ENCODE measurements at places on chromosomes 1 and 21.
A peak's percentile ranks its signal among the peaks of the same experiment; 100 is the strongest.

GRCh38 chr1:27960762-27961645, 1.2 kb downstream of the XKR8 start:
- no peak for DNase-seq

- peak; percentile 60 for DNase-seq
Observed at GRCh38 chr1:10643607-10644306, 152.7 kb downstream of the CASZ1 start.

GRCh38 chr1:214446772-214447556, 104.4 kb downstream of the PTPN14 start:
- DNase-seq = peak; percentile 98

DNA sequence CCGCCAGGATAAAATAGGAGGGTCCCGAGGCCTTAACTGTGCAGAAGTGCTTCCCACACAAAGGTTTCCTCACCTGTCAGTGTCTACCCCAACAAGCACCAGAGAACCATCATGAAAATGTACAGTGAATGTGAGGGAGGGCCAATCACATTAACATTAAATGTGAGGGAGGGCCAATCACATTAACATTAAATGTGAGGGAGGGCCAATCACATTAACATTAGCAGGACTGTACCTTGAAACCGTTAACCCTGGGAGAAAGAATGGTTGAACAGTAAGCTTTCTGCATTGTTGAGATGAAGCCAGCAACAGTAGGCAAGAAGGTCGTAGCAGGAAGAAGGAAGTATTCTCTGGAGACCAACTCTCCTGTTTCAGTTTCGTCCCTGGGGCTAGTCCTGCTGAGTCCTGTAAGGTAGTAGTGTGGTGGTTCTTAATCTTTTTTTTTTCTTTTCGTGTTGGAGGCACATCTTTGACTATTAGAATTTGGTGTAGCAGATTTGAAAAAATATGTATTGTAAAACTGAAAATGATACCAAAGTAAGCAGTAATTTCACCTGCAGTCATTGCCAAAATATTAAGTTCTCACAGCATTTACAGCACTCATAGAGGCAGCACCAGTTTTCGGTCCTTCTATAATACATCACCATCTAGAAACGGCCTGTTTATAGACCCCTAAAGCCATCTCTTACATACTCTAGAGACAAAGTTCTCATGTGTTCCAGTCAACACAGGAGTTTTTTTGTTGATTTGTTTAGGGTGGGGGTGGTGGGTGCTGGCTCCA, 98.6 kb upstream of the PPP2R5A start:
- DNase-seq = peak; percentile 31

- peak; percentile 28 for DNase-seq
Observed at GRCh38 chr1:25223471-25223870, 8.8 kb downstream of the SYF2 start.

GRCh38 chr1:228416217-228416933, at the start of gene TRIM17:
Gene TRIM17 (minus strand): TSS chr1:228416861. CDS start chr1:228415072, 1,789 bp downstream.
- DNase-seq = no peak

- DNase-seq = no peak
Observed at GRCh38 chr1:1179346-1179982, 5.8 kb downstream of the TTLL10 start.

GRCh38 chr1:98659879-98660278, 1.6 kb upstream of the SNX7 start:
- DNase-seq = no peak

GRCh38 chr1:63319046-63320021, 3.0 kb upstream of the FOXD3 start:
- no peak for DNase-seq

All from bronchial epithelial cell (primary cell).